ENCODE measurements at places on chromosomes 6 and 20.

GRCh38 chr6:43740321-43740960, 29.6 kb upstream of the VEGFA start:
- no peak for DNase-seq

DNA sequence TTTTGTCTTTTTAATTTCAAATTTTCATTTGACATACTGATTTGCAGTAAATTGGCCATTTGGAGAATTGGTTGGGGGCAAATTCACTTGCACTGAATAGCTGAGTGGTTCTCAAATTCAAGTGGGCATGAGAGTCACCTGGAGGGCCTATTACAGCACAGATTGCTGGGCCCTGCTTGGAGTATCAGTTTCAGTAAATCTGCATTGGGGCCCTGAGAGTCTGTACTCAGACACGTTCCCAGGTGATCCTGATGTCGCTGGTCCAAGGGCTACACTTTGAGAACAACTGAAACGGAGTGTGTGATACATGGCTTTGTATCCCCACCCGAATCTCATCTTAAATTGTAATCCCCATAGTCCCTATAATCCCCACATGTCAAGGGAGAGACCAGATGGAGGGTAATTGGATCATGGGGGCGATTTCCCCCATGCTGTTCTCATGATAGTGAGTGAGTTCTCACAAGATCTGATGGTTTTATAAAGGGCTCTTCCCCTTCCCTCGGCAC, 115.9 kb downstream of the KLHL32 start:
- no peak for DNase-seq

- no peak for DNase-seq
These were observed 1.1 kb upstream of the FAM162B start for GRCh38 chr6:116766506-116767176.

DNA sequence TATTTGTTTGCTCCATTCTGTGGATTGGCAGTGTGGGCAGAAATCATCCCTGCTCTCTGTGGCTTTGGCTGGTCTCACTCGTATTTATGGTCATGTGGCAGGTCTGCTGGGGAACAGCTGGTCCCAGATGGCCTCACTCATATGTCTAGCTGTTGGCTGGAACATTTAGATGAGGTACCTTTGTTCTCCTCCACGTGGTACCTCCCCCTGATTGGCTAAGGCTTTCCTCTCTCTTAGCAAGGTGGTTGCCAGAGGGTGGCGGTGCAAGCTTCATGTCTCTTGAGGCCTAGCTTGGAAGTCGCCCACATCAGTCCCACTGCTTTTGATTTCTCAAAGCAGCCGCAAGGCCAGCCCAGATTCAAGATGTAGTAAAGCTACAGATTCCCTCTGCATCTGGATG, 348.5 kb upstream of the BTBD3 start:
- peak; percentile 59 for DNase-seq

- DNase-seq: no peak
These were observed 597 bp downstream of the ADA start for GRCh38 chr20:44650771-44651433.

GRCh38 chr6:11381801-11382513, 149.5 kb upstream of the NEDD9 start:
- no peak for DNase-seq

DNA sequence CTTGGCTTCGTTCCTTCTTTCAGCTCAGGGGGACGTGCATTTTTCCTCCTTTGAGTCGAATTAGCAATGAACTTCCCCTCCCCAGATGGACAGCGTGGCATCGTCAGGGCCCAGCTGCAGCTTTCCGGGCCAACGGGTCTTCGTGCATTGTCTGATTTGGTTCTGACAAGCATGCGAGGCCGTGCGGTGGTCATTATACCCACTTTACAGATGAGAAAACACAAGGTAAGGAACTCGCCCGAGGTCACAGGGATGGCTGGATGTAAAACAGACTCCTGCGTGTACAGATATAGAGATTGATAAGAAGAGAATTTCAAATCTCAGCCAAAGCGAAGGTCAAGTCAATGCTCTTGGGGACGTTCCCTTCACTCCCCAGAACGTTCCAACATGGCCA, 187.6 kb upstream of the SULF2 start:
- DNase-seq: no peak

DNA sequence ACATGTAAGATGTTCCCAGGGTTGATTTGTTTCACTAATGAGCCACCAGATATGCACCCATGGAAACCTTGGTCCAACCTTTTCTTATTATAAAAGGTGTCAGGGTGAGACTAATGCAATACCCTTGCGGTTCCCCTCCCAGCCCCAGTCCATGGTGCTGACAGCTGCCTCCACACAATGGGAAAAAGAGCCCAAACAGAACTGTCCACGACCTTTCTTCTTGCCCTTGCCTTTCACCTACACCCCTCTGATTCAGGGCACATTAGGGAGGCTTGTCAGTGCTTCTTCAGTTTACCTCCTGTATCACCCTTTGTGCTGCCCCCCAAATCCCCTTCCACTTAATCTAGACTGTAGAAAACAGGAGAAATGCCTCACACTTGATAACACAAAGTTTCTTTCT, 352.7 kb upstream of the CDH4 start:
- DNase-seq: no peak

DNA sequence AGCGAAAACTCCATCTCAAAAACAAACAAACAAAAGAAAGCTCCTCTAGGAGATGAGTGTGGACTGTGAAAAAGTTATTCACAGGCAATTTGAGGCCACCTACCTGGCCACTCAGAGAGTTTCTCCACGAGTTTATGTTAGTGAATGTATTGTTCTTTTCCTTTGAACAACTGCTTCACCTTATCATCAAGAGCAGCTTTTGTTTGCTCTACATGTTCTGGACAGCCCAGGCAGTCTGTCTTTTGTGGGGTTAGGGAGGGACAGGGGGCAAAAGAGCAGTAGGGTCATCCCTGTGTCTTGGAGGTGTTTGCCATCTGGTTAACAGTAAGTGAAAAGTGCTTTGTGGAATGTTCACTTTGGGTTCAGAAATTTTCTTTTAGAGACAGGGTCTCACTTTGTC, 8.0 kb downstream of the CASS4 start:
- DNase-seq: no peak

- DNase-seq: no peak
These were observed 6.4 kb downstream of the SERPINB9 start for GRCh38 chr6:2896741-2897140.

- DNase-seq: no peak
These were observed 148.3 kb upstream of the AFDN start for GRCh38 chr6:167678102-167679101.

GRCh38 chr6:26375270-26375669, 7.6 kb upstream of the BTN2A2 start:
- DNase-seq: no peak

DNA sequence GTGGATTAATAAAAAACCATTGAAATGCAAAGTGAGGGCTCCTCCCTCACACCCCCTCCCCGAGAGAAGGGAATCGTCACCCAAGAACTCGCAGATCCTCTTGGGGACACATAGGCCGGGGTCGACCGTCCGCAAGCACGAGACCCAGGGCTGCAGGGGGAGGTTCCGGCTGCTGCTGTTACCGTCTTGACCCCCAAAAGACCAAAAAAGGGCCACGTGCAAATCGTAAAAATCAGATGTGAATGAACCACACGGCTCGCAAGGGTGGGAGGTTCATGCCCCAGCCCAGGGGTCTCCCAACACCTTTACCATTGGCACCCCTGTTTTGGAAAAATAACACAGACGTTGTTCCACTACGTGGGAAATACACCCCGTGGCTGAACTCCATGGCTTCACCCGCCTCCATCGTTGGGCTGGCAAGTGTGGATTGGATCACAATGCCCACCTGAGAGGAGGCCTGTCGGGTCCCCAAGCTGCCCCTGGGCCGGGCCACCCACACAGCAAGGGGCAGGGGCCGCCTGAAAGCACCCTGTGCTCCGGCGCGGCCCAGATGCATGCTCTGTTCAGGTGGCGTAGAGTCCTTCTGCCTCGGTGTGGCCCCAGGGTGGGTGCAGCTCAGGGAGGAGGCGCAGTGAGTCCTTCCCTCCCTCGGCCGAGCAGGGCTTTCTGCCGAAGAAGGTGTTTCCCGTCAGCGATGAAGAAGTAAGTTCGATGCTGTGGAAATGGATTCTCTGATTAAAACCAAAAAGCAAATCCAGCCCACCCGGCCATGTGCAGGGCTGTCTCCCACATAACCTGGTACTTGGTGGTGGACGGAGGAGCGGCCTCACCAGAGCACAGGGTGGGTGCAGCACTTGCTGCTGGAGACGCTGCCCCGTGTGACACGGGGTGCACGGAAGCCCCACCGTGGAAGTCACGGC, 85.0 kb downstream of the YTHDF1 start:
- DNase-seq: no peak

DNA sequence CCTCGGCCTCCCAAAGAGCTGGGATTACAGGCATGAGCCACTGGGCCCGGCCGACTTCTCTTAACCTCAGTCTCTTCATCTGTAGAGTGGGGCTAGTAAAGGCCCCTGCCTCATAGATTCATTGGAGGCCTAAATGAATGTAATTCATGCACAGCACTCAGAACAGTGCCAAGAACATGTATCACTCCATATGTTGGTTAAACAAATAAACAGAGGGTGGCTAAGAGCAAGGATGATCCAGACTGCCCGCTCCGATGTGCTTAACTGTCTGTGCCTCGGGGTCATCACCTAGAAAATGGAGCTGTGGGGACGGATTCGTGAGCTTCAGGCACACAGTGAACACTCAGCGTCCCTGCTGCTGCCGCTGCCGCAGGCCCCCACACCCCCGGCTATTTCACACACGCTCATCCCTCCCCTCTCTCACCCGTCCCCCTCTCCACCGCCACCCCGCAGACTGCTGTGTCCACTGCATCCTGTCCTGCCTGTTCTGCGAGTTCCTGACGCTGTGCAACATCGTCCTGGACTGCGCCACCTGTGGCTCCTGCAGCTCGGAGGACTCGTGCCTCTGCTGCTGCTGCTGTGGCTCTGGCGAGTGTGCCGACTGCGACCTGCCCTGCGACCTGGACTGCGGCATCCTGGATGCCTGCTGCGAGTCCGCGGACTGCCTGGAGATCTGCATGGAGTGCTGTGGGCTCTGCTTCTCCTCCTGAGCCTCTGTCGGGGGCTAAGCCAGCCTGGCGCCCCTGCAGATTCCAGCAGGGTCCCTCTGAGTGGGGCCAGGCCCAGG, 14.8 kb downstream of the MDFI start:
- no peak for DNase-seq

DNA sequence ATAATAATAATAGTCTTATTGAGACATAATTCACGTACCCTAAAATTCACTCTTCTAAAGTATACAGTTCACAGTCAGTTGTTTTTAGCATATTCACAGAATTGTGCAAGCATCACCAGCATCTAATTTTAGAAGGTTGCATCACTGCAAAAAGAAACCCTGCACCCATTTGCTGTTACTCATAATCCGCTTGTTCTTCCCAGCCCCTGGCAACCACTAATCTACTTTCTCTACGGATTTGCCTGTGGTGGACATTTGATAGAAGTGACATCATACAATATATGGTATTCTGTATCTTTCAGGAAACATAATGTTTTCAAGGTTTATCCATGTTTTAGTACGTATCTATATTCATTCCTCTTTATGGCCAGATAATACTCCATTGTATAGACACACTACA, 41.5 kb upstream of the FAM184A start:
- no peak for DNase-seq

- DNase-seq: no peak
These were observed 19.9 kb upstream of the ADTRP start for GRCh38 chr6:11798538-11798937.

DNA sequence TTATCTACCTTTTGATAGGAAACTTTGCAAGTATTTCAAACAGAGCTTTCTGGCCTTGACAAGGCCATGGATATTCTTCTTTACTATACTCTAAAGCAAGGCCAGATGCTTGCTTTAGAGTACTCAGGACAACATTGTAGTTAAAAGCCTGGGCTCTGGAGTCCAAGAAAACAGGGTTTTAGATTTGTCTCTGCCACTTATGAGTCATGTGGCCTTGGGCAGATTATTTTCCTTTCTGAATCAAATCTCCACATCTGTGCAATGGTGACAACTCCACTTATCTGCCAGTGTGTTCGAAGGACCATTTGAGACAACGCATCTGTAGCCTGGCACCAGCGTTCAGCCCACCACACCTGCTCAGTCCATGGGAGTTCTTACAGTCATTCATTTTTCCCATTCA, 265.9 kb upstream of the RIN2 start:
- DNase-seq: no peak

DNA sequence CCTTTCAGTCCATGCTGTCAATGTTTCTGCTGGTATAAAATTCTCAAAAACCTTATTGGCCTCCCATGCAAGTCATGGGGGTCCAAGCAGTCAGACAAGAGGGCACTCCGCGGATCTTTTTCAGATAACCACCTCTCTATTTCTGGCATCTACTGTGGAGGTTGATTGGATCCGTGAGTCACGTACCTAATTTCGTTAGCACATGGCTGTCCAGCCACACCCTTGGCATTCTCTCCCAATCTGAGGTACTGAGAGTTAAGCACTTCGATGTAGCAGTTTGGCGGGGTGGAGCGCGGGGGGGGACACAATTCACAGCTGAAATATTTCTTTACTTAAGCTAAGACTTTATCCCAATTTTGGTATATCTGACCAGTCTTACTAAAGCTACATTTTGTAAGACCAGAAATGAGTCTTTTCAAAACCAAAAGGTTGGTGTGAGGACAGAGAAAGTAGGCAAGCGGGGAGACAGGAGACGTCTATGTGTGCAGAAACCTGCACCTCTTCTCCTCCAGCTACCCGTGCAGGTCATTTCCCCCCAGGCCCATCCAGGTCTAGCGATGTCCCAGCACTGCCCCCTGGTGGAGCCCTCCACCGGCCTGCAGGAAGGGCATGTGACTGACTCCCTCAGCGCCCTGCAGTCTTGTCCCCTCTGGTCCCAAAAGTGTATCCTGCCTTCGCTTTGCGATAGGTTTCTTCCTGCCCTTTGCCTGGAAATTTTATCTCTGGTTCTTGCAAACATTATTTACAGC, 113.1 kb downstream of the ADAT2 start:
- DNase-seq: no peak

- no peak for DNase-seq
These were observed 93.9 kb upstream of the CITED2 start for GRCh38 chr6:139468178-139468819.

- DNase-seq: peak; percentile 64
These were observed 22.2 kb downstream of the TFEB start for GRCh38 chr6:41713159-41713649.

GRCh38 chr6:117974914-117975627, 68.0 kb downstream of the SLC35F1 start:
- peak; percentile 5 for DNase-seq

GRCh38 chr6:90045535-90045934, 151.3 kb downstream of the GJA10 start:
- DNase-seq: no peak

DNA sequence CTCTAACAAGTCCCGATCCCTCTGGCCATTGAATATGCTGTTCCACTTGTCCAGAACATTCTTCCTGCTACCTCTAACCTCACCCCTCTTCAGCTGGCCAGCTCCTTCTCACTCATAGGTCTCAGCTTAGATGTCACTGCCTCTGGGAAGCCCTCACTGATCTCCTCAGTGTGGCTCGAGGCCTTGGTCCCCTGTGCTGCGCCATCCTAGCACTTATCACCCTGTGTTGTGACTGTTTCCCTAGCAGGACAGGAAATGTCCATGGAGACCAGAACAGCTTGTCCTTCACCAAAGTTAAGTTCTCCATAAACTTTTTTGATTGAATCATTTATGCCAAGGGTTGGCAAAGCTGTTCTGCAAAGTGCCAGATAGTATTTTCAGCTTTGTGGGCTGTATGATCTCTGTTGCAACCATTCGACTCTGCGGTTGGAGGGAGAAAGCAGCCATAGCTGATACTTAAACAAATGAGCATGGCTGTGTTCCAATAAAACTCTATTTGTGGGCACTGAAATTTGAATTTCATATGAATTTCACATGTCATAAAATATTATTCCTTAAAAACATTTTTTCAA, 6.5 kb upstream of the BNIP5 start:
- no peak for DNase-seq
